ENCODE measurements at places on chromosomes 1 and 21. TPM values are rescaled to one million over a fixed set of nuclear protein-coding genes. Genes with fewer than 3 reads are reported as not detected.

Gene SPSB1
- total RNA-seq = 2.7 TPM

Gene PGBD5
- 19.0 TPM for total RNA-seq

Gene KRTAP27-1
- not detected for total RNA-seq

Gene KIF17
- total RNA-seq = 3.4 TPM

Gene HFM1
- total RNA-seq = 2.1 TPM

Gene CHI3L1
- total RNA-seq = not detected

Gene NADK
- total RNA-seq = 104 TPM

Gene PPIAL4G
- total RNA-seq = not detected

Gene SLC1A7
- not detected for total RNA-seq

Gene FNDC5
- total RNA-seq = 4.5 TPM

Gene PTGFRN
- total RNA-seq = 31.7 TPM

Gene NBPF4
- not detected for total RNA-seq

Gene CD1C
- total RNA-seq = not detected

Gene USP24
- 30.8 TPM for total RNA-seq

Gene ELOA
- total RNA-seq = 69.0 TPM

Gene WNT9A
- total RNA-seq = 0.66 TPM

Gene ASTN1
- total RNA-seq = 0.94 TPM

Gene GNAT2
- not detected for total RNA-seq

Gene MRAP
- total RNA-seq = not detected

Gene CXADR
- total RNA-seq = 150 TPM

Gene PCSK9
- 75.1 TPM for total RNA-seq

Gene NSL1
- total RNA-seq = 49.3 TPM

Gene PTPN22
- total RNA-seq = not detected

Gene KIF26B
- total RNA-seq = 0.20 TPM

Gene DIRAS3
- not detected for total RNA-seq

Gene OR2T33
- not detected for total RNA-seq

Gene LCE3D
- not detected for total RNA-seq

Gene TMEM61
- total RNA-seq = 1.0 TPM

Gene FOXD3
- total RNA-seq = 26.1 TPM

Gene VSIG8
- not detected for total RNA-seq

Gene EXTL1
- 1.1 TPM for total RNA-seq

Gene COG2
- total RNA-seq = 42.2 TPM

Gene SLAMF1
- total RNA-seq = not detected

Gene SH3BGR
- 4.3 TPM for total RNA-seq

Gene HES5
- not detected for total RNA-seq

Gene SPATA1
- total RNA-seq = 0.61 TPM

Gene HEYL
- 1.9 TPM for total RNA-seq

Gene RNU1-2
- total RNA-seq = 2,051 TPM

Gene OR2T11
- not detected for total RNA-seq

Gene ARL8A
- 67.2 TPM for total RNA-seq

Gene NBPF9
- 4.3 TPM for total RNA-seq

Gene ITSN1
- 90.7 TPM for total RNA-seq

Gene MAGI3
- total RNA-seq = 8.7 TPM

Gene CACNA1S
- 0.04 TPM for total RNA-seq

Gene SLC6A9
- 30.1 TPM for total RNA-seq

Gene BSND
- total RNA-seq = 0.17 TPM

Gene DCST1
- total RNA-seq = not detected

Gene C1orf185
- not detected for total RNA-seq

Gene FCRLA
- total RNA-seq = not detected

Gene LYPD8
- total RNA-seq = not detected

Gene RSPH1
- total RNA-seq = 0.31 TPM

Gene KCNK2
- 0.44 TPM for total RNA-seq

Gene PTCH2
- total RNA-seq = 0.83 TPM

Gene LRRC8B
- 33.2 TPM for total RNA-seq
